ENCODE measurements at places on chromosomes 7 and 10.

- DNase-seq, result no peak
Observed at GRCh38 chr10:86524225-86524962, 2.8 kb upstream of the WAPL start.

- DNase-seq, result peak; percentile 22
Observed at GRCh38 chr7:90708841-90709317, 112.8 kb downstream of the CDK14 start.

GRCh38 chr7:157416011-157416410 lies 79.2 kb downstream of the DNAJB6 start:
- DNase-seq, result no peak

DNA sequence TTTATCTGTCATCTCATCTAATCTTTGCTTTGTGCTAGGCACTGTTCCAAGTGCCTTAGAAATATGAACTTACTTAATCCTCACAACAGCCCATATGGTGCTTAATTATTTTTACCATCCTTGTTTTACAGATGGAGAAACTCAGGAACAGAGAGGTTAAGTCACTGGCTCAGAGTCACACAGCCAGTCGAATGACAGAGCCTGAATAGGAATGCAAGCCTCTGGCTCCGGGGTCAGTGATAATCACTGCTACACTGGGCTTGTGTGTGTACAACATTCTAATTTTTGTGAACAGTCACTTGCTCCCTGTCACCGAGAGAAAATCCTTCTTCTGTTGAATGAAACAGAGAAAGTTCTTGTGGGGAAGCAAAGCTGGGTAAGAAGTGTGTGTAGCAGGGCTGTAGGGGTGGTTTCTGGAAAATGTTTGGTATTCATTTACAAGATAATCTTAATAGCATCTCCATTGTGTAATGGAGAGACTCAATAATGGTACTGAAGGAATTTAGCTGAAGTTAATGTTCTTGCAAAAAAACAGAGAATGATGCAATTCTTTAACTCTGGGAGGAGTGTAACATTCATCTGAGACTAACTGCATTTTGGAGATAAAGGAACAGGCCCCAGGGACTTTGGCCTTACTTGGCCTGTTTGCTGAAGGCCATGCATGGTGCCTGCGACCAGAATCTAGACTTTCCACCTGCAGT lies 290.6 kb downstream of the FRMD4A start:
- no peak for DNase-seq

DNA sequence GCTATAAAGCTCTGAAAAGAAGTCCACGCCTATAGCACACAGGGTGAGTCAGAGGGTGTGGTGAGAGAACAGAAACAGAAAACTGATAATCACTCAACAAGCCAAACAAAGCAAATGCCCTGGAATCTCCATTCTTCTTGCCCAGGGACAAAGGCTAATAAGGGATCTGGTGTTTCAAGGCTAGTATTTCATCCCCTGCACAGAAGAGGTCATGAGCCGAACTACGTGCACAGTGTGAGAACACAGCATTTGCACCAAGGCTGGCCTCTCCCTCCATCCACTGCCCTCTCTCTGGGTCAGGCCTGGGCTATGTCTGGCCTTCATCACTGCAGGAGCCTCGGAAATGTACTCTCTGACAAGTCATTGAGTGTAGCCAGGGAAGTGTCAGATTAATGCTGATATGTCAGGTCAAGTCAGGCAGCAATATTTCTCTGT lies 42.7 kb downstream of the PRR15 start:
- DNase-seq, result no peak

DNA sequence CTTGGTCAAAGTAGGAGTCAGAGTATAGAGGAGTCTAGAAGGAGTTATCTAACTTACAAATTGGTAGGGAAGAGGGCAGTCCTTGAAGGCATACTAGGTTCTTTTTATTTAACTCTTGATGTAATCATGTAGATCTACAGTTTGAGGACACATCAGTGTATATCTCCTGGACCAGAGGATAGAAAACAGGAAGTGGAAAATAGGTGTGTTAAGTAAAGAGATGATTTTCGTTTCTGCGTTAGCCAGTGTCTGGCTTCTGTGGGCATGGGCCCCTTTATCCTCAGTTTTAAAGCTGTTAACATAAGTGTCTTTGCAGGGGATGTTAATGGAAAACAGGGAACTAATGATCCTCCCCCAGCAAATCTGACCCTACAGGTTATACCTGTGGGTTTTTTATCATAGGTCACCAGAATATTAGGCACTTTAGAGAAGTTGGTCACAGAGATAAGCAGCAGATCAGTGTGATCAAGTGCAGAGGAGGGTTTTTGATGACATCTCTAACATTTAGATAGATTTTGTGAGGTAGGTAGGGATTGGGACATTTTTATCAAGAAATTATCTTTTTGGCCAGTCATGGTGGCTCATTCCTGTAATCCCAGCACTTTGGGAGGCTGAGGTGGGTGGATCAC lies 58.6 kb upstream of the PRSS1 start:
- DNase-seq, result no peak

GRCh38 chr7:39721919-39722597 lies 98.7 kb downstream of the RALA start:
- DNase-seq, result no peak

DNA sequence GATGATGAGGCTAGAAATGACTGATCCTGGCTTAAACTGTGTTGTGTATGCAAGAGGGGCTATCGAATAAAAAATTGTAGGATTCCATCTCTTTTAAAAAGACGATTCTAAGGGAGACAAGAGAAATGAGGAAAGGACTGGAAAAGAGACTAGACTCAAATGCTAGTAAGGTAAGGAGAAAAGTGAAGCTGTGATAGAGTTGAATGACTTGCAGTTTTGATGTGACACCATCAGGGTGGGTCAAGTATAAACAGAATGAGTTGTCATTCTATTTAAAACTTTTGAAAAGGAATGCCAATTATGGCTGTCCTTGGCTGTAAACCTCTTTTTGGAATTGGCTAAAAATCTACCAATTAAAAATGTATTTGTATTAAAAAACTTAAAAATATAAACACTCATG lies 184.5 kb upstream of the PHF14 start:
- DNase-seq, result no peak

DNA sequence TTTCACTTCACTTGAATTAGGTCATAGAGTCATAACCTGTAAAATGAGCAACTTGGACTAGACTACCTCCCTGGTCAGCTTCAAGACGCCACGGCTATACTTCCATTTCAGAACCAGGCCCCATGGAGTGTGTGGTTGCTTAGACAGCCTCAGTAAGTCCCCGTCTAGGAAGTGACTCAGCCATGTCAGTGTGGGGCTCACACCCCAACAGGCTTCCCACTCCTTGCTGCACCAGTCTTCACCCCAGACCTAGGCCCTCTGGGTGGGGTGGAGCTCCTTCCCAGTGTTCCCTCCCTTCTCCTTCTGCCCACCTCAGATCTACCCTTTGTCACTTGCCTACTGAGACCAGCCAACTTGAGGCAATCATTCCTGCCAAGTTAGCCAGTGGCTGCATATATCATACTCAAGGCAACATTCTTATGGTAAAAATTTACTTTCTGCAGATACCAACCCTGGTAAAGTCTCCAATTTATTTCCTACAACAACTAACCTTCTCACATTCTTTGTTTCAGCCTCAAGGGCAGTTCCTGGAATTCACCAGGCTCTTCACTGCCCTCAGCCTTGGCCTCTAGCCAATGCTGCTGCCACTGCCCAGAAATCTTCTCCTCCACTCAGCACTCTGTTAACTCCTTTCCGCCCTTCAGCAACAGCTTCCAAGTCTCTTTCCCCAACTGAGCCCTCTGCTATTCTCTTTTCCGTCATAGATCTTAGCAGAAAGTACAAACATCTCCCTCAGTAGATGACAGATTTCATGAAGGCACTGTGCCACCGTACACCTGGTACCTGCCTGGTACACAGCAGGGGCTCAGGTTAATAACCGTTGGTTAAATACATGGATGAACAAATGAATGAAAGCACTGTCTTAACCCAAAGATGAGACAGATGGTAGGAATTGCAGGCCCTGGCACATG lies 31.3 kb upstream of the ZNRF2 start:
- DNase-seq, result no peak

GRCh38 chr7:6536262-6537260 lies 14.7 kb downstream of the GRID2IP start:
- DNase-seq, result no peak
